ENCODE measurements at places on chromosomes 16 and 17.

GRCh38 chr17:1643999-1644492 is 1.5 kb downstream of the SCARF1 start:
- no peak for DNase-seq

- DNase-seq = no peak
Measured at GRCh38 chr17:56038131-56038530, 115.1 kb upstream of the ANKFN1 start.

DNA sequence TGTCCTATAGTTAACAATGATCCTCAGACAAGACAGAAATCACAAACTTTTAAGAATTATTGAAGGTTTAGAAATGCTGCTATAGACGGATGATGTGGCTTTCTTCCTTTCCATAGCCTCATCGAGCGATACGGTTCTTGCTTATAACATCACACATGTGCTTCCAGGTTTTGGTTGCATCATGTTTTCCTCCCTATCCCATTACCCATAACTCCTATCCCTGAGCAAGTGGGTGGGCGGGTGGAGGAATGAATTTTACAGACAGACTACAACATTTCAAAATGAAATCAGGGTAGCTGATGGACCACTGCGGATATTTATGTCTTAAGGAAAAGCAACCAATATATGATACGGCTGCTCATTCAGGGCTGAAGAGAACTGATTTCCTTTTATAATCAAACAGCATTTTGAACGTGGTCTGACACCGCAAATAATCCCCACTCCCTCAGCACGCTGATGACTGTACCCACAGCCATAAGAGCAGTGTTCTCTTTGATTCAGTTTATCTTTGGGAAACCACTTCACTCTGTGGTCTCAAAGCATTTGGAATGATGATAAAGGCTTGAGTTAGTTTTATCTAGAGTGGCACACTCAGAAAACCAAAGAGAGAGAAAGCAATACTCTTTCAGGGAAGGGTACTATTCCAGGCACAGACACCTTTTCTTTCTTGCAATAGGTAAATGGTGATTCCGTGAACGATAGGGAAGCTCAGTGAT is 4.6 kb upstream of the AKTIP start:
- DNase-seq = no peak

GRCh38 chr17:46092991-46093390 is 93.9 kb downstream of the STH start:
- DNase-seq = no peak

DNA sequence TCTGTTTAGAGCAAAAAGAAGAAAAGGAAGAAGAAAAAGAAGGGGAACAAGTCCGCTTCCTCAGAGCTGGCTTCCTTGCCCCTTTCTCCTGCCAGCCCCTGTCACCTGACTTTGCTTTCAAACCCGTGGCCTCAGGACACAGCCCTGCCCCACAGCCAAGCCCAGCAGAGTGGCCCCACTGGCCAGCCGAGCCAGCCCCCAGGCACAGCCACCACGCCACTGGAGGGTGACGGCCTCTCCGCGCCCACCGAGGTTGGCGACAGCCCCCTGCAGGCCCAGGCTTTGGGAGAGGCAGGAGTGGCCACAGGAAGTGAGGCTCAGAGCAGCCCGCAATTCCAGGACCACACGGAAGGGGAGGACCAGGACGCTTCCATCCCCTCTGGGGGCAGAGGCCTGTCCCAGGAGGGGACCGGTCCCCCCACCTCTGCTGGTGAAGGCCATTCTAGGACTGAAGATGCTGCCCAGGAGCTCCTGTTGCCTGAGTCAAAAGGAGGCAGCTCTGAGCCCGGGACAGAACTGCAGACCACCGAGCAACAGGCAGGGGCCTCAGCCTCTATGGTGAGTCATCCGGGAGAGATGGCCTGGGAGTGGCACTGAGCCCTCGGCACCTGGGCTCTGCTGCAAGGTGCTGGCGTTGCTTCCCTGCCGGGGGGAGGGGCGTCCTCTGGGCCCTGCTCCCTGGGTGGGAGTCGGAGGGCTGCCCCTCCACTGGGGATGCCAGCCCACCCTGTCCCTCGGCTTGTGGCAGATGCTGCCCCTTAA is 27.3 kb downstream of the RNF213 start:
- no peak for DNase-seq

- DNase-seq = no peak
Measured at GRCh38 chr16:17817260-17817659, 346.5 kb upstream of the XYLT1 start.

- no peak for DNase-seq
Measured at GRCh38 chr16:21704733-21705132, 41.0 kb downstream of the OTOA start.

- DNase-seq = no peak
Measured at GRCh38 chr17:40022961-40023541, 7.8 kb downstream of the CSF3 start.

DNA sequence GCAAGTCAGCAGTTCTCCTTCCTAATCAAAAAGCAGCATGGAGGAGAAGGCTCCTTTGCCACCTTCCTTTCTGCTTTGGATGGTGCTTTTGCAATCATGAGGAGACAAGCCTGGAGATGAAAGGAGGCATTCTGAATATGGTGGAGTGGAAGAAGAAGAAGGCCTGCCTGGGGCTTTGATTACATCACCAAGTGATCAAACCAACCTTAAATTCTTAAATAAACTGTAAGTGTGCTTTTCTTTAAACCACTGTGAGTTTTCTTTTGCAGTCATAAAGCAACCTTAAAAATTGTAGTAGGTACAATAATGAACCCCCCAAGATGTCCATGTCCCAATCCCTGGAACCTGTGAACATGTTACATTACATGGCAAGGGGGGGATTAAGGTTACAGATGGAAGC is 31.7 kb upstream of the IL21R start:
- no peak for DNase-seq

- DNase-seq = no peak
Measured at GRCh38 chr17:32546031-32546444, 59.2 kb downstream of the CDK5R1 start.

- DNase-seq = peak; percentile 73
Measured at GRCh38 chr17:62140836-62141235, 75.8 kb upstream of the MED13 start.

GRCh38 chr17:73686126-73686525 is 41.9 kb upstream of the SDK2 start:
- DNase-seq = no peak

GRCh38 chr17:8382880-8383142 is 182 bp downstream of the RPL26 start:
- DNase-seq = no peak

- no peak for DNase-seq
Measured at GRCh38 chr16:35144212-35144932, 1685.0 kb downstream of the TP53TG3F start.

DNA sequence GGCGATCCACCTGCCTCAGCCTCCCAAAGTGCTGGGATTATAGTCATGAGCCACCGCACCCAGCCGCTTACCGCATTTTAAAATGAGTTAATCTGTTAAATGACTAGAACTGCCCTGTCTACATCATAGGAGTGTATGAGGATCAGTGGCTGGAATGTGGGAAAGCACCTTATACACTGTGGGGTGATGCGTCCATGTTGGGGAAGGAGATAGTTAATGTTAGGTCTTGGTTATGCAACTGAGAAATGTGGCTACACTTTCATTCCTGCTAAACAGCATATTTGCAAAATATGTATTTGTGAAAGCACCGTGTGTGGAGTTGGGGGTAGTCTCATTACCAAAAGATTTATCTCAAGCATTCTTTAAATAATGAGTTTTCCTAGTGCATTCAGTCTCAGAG is 107.6 kb downstream of the SPACA3 start:
- DNase-seq = no peak

DNA sequence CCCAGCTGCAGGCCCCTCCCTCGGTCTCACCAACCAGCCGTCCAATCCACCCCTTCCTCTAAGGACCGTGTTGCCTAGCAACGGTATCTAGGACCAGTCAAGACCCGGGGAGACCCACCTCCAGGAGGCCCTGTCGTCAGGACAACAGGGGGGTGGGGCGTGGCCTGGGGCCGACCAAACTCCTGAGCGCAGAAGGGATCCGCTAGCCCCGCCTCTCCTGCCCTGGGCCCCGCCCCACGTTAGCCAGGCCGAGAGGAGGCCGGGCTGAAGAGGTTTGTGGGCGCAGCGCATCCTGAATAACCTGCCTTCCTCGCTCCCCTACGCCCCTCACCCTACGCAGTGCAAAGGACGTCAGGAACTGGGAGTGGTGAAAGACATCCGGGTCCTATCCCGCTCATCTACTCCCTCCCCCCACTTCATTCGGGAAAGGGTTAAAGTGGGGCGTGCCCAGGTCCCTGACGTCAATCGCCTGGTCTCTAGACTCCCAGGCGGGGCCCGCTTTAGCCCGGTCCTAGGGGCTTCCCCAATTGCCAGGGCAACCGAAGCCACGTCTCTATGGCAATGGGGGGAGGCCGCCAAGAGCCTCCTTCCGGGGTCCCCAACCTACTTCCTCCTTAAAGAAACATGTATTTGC is 14.7 kb downstream of the DLG4 start:
- no peak for DNase-seq

DNA sequence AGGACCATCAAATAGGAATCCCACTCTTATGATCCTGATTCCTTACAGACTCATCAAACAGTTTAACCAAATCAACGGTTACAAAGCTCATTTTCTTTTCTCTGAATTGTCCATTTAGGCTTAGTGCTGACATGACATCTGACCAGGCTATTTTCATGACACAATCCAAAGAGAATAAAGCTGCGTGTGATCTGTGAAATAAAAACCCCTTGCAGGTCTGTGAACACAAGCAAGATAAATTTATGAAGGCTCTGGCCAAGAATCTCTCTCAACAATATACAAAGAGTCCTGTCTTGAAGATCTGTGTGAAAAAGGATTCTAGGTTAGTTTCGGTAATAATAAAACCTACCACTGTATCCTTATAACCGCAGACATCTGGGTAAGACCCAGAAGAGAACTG is 22.0 kb downstream of the COG1 start:
- no peak for DNase-seq

- no peak for DNase-seq
Measured at GRCh38 chr16:51637770-51638094, 486.7 kb upstream of the SALL1 start.

DNA sequence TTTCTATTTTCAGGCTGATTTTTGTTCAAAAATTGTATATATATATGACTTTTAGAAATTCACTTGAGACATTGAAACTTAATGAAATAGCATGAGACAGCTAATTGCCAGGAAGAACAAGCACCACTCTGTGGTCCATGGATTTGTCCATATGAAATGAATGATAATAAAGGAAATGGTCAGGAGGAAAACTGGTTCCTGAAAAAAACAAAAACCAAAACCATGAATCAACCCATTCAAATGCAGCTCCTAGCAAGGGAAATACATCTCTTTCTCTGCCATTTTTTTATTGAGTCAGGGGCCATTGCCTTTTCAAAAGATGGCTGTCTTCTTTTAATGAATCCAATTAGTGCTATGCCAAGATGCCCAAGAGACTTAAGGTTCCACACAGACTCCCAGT is 230.7 kb downstream of the SLC39A11 start:
- no peak for DNase-seq

DNA sequence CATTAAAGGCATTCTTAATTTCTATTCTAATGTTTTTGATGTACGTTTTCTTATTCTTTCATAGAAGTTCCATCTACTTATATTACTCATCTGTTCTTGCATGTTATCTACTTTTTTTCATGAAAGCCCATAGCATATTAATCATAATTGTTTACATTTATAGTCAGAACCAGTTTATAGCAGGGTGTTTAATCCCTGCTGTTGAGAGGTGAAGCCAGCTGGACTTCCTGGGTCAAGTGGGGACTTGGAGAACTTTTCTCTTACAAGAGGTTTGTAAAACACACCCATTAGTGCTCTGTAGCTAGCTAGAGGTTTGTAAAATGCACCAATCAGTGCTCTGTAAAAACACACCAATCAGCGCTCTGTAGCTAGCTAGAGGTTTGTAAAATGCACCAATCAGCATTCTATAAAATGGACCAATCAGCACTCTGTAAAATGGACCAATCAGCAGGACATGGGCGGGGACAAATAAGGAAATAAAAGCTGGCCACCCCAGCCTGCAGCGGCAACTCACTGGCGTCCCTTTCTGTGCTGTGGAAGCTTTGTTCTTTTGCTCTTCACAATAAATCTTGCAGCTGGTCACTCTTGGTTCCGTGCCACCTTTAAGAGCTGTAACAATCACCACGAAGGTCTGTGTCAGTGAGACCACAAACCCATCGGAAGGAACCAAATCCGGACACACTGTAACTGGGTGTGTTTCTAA is 120.6 kb downstream of the TANC2 start:
- no peak for DNase-seq

- DNase-seq = no peak
Measured at GRCh38 chr17:18859256-18859655, 1.3 kb downstream of the PRPSAP2 start.

DNA sequence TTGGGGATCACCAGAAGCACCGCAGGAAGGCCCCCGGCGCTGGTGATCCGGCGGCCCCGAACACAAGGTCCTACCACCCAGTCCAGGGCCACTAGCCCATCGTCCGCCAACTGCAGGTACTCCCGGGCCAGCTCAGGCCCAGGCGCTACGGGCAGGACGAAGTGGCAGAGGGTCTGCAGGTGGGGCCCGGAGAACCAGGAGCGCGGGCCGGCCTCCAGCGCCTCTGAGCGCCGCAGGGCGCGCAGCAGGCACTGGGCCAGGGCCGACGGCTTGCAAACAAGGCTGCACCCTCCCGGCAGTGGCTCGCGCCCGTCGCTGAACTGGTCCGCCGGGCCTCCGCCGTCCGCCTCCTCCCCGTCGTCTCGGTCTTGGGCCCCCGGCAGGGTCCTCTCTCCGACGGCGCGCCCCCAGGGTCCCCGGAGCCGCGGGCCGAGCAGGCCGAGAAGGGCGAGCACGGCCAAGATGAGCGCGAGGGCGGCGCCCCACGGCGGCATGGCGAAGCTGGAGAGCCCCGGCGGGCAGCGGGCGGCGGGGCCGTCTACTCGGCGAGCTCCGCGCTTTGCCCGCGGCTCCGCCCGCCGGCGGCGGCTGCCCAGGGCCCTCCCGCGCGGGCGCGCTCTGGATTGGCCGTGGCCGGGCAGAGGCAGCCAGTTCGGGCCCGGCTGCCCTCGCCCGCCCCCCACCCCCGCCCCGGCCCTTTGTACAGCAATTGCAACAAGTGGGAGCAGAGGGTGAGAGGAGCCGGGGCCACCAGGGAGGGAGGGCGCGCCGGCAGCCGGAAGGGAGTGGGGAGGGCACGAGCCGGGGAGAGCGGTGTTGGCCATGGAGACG is at the start of gene ABHD15:
ABHD15 (minus strand) TSS at position 565 of the 831 bp plus-strand sequence; CDS start at position 494, 71 bp downstream.
- no peak for DNase-seq

DNA sequence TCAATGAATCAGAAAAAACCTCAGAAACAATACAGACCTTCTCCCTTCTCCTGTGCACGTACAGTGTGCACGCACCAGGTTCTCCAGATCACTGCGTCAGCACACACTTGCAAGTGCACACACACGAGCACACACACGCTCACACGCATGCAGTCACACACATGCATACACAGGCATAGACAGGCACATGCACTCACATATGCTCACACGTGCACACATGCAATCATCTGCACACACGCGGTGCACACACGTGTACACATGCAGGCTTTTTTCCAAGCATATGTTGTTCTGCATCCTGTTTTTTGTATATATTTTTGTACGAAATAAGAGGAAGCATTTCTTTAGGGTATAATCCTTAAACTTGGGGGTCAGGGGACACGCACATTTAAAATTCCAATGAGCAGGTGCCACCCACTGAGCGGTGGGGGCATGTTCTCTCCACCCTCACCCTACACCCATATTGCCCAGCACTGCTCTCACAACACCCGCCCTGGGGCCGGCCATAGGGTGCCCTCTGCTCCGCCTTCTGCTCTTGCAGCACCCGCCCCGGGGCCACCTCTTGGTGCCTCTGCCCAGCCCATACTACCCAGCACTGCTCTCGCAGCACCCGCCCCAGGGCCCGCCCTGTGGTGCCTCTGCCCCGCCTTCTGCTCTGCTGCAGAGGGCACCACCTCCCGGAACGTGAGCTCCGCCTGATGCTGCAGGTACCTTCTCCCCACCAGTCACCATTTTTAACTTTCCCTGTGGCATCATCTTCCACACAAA is 20.9 kb downstream of the KLHDC4 start:
- DNase-seq = no peak

All from CMK (cell line).